ENCODE measurements at places on chromosomes 3 and 15.

GRCh38 chr3:177470197-177470941, 273.1 kb upstream of the TBL1XR1 start:
- no peak for DNase-seq

DNA sequence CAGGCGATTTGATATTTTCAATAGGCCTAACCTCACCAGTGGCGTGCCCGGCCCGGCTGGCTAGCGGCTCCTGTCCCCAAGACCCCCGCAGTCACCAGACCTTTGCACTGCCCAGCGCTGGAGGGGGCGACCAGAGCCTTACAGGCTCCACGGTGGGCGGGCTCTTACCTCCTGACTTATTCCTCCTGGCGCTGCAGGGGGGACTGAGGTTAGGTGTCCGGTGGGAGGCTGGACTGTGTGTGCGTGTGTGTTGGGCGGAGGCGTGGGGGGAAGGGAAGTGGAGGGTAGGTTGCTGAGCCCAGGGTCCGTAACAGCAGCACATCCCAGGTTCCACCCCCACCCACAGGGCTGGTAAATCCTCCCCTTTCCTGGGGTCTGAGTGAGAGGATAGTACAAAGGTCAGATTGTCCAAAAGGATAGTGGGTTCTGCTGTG, 27.5 kb upstream of the THRB start:
- DNase-seq, result no peak

DNA sequence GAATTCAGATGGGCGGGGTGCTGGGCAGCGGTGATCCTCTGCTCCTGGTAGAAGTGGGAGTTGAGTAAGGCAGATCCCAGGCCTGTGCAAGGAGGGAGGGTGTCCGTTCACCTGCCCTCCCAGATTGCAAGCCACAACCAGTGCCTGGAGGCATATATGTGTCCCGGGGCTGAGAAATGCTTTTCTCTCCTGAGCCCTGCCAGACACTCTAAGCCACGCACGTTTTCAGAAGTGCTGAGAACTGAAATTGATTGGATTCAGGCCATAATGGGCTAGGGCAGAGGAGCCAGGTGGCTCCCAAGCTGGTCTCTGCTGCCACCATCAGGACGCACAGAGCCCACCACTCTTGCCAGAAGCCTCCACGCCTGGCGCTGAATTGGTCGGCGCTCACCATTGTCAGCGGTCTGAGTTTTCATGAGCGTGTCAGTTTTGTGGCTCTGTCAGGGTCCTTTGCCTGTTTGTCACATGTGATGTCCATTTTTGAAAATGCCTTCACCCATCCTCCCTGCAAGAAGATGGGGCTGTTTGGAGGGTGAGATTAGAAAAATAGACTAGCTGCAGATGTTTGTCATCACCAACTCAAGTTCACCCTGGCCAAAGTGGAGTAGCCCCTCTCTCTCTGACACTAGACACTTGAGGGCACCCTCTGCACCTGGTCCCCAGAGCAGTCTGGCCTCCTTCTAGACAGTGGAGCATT, 15.4 kb upstream of the BFSP2 start:
- DNase-seq, result no peak

DNA sequence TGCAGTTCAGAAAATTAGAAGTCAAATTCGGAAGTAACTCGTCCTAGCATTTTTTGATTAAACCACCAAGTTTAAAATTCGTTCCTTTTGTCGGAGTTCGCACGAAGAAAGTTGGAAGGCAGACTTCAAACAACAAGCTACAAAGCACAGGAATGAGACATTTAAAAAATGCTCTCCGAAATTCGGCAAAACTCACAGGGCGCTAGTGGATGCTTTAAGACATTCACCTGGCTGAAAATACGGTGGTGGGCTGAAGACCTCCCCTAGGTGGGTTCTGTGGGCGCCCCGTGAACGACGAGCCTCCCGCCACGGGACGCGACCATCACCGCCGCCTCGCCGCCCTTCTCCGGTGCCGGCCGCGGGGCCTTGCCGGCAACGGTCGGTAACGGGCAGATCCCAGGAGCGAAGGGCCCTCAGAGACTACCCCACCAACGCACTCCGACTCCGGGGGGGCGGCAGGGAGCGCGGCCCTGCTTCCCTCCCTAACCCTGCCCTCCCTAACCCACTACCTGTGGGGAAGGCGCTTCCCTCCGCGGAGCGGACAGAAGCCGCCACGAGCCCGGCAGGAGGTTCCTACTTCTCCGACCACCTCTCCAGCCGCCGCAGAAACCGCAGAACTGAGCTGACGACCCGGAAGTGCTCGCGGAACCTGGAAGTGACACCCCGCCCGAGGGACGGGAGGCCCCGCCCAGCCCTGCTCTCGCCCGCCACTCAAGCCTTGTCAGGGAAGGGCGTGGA, at the start of gene GTF2A2:
GTF2A2 (minus strand) TSS at position 619 of the 738 bp plus-strand sequence. CDS start 5,238 bp downstream, outside the sequence.
- DNase-seq, result peak; percentile 93

DNA sequence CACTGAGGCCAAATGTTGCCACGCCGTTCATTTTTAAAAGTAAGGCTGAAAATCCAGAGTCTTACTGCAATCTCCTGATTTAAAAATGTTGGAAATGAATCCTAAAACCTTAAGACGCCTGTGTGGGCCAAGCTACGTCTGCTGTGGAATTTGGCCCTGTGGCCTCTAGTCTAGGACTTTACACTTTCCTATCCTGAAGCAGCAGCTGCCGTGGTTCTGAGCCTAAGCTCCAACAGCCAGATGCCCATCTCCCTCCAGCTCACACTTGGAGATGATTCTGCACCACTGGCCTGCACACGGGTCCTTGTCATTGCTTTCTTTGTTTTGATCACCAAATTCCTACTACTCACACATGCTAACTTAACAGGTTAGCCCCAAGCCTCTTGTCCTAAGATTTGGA, 286.4 kb upstream of the LYSMD4 start:
- no peak for DNase-seq

Data from anterior cingulate cortex (tissue), 58 donors.